ENCODE measurements at places on chromosomes 3 and 15.

DNA sequence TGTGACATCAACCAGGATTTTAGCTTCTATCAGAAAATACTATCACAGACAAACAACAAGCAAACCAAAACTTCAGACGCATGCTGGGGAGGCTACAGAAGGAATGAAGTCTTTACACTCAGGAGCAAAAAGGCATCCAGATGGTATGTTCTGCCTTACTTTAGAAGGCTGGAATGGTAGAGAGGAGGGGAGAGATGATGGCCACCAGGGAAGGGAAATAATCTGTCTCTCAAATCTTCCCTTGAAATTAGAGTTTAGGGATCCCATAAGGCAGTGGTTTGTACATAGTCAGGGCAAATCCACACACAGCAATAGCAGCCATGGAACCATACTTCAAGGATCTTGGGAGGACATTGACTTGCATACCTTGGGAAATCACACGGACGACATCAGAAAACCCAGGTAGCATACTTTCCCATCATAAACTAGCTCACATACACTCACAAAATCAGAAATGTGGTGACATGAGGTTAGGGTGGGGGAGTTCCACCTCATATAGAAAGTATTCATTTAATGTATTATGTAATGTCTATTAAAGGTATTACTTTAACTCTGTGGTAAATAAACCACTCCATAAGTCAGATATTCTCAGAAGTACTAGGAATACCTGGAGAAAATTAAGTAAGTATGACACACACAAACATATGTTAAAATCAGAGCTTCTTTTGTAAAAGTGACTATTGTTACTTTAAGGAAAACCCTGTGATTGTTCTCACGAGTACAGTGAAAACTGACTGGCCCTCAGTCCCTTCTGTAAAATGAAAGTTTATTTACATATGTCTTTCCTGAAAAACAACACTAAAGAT is 9.4 kb downstream of the BTLA start:
- DNase-seq: no peak

GRCh38 chr3:13140596-13140995 is 67.4 kb upstream of the IQSEC1 start:
- no peak for DNase-seq

GRCh38 chr15:65991721-65992483 is 122.6 kb downstream of the RAB11A start:
- no peak for DNase-seq

DNA sequence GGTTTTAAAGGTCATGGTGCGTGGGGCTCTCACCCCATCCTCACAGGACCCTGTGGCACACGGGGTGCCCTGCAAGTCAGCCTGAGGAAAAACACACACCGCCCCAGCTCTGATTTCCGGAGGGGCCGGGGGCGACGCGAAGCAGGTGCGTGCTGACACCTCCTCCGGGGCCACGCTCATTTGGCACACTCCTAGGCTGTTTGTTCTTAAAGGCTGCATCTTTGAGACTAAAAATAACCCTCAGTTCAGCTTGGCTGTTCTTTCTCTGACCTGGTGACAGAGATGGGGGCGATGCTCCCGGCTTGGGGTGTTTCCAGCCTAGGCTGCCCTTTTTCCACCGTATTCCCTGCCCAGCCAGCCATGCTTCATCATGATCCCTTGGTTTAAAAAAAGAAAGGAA is 141.5 kb upstream of the TPM1 start:
- DNase-seq: no peak
